CD4-positive, alpha-beta T cell (primary cell): ENCODE measurements at places on chromosomes 11 and 22.
A peak's percentile ranks its signal among the peaks of the same experiment; 100 is the strongest.

DNA sequence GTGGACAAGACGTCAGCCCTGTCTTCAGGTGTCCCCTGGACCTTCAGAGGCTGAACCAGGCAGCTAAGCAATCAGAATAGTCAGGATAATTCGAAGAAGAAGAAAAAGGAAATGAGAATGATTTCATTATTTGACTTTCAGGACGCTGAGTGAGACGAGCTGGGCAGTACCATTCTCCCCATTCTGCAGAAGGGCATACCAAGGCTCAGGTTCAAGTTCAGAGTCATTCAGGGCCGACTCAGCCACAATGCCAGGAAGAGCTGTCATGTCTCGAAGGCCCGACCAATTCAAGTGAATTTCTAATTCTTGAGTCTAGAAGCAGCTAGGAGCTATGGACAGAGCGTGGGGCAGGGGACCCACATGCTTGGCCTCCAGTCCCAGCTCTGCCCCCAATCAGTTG lies 33.8 kb upstream of the CD82 start:
- no peak for DNase-seq

- no peak for DNase-seq
Observed at GRCh38 chr11:93567401-93567895, 24.3 kb upstream of the SMCO4 start.

GRCh38 chr11:69920345-69921127 lies 101.3 kb upstream of the FGF3 start:
- DNase-seq, result no peak

GRCh38 chr22:37439347-37439746 lies 12.1 kb upstream of the ELFN2 start:
- DNase-seq, result no peak

GRCh38 chr11:29129844-29130243 lies 887.0 kb downstream of the KCNA4 start:
- no peak for DNase-seq

DNA sequence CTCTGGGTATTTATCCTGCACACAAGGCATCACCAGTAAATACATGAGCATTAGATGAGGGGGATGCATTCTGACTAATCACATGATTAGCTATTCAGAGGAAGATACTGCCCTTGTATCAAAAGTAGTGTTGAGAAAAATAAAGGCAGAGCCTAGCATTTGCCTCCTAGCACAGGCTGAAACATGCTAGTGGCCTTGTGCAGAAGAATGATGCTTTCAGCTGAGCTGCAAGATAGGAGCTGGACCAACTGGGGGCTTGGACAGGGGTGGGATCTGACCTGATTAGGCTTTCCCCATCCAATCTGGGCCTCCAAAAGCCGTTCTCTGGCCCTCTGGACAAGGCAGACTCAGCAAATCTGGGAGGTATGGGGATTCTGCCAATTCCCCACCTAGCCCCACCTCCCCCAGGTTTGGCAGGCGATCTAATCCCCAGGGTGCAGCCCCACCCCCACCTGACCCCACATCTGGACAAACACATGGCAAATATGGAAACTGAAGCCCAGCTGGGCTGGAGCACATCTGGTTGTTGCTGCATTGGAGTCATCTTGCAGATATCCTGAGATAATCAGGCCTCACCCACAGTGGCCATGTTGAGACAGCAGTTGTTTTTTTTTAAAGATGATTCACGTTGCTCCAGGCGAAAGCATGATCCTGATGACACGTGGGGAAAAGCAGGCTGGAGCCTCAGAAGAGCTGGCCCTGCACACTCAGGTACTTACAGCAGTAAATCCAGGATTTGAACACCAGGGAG lies 4.4 kb upstream of the MISFA start:
- DNase-seq, result no peak

DNA sequence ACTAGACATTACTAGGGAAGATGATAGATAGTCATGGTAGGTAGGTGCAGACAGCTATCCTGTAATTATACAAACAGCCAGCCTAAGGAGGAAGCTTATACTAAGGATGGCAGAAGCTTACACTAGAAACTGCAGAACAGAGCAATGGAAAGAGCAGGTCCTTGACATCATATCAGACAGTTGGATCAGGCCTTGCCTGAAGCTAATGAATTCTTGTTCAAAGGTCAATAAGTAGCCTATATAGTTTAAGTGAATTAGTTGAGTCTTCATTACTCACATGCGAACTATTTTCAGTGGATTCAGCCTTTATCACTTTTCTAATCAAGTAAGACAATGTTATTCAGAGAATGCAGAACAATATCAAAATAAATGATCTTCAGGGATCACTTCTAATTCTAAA lies 22.3 kb upstream of the GRK3 start:
- DNase-seq, result no peak

DNA sequence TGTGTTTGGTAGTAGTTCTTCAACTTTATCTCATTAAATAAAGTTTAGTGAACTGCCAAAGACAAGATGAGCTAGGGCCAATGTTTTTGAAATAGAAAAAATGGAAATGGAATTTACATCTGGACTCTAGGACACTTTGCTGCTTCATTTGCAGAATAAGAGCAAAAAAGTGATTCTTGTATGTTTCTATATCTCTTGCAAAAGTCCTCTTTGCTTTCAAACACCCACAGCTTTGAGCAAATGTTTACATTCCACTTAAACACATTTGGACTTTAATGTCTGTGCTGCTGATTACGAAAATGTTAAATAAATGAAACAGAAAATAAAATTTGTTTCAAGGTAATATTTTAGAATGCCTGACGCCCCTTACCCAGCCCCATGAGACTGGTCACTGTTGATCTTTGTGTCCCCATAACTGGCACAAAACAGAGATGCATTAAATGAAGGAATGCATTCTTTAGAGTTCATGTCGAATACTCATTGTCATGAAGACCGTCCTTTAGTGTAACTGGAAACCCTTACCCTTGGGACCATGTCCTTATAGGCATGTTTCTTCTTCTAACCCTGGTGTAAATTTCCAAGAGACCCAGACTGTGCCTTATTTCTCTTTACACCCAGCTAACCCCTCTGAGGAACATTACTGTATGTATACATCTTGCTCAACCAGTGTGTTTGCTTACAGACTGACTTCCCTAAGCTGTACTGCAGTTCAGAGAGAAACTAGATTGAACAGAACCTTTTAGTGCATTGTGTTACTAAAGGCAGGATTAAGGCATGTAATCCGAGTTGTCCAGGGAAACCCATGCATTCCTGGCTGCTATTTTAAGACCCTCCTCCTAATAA lies 199.7 kb downstream of the NAV2 start:
- DNase-seq, result no peak

DNA sequence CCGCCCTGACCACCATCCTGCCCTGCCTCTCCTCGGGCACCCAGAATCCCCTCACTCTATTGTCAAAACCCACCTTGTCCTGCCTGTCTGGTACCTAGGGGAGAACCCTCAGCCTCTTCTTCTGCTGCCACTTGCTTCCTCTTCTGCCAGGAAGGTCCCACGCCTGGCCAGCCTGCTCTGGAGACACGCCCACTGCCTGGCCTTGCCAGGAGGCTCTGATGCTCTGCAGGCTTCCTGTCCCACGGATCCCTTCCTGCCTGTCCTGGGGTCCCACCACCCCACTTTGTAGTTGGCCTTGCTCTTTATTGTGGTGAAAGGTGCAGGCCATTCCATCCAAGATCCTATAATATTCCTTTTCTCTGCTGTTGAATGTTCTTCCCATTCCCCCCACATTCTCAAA lies 63.4 kb downstream of the BMAL1 start:
- no peak for DNase-seq

DNA sequence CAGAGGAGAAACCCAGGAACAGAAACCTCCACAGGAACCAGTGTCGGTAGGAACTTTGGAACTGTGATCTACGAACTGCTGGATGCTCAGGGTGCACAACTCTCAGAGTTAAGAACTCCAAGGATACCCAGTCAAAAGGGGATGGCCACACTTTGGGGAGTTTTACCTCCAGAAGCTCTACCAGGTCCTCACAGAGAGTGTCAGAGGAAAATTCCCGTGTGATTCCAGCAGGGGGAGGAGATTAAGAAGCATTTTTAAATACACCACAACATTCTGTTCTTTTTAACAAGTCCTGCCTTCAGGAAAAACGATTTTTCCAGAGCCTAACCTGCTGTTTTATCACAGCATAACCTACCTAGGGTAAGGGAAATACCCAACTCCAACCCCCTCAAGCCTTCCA lies 104.0 kb downstream of the SOX6 start:
- no peak for DNase-seq

GRCh38 chr11:43920598-43921419 lies 21.6 kb upstream of the C11orf96 start:
- no peak for DNase-seq

- no peak for DNase-seq
Observed at GRCh38 chr11:93481696-93482095, 61.5 kb downstream of the SMCO4 start.

DNA sequence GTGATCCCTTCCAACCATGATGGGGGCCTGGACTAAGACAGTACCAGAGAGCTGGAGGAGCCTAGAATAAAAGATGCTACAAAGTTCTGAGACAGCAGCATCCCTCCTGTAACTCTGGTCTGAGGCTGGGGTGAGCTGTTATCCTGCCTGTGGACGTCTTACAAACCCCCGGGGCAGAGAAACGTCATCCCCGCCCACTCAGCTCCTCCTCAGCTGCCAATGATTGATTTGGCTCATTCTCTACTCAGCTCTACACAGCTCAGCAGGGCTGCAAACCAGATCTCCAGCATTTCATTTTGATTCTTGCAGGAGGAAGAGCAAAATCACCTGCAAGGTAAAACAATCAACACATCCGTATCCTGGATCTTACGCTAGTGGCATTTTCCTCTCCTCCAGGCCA lies 55.5 kb downstream of the CSNK2A3 start:
- DNase-seq, result no peak

DNA sequence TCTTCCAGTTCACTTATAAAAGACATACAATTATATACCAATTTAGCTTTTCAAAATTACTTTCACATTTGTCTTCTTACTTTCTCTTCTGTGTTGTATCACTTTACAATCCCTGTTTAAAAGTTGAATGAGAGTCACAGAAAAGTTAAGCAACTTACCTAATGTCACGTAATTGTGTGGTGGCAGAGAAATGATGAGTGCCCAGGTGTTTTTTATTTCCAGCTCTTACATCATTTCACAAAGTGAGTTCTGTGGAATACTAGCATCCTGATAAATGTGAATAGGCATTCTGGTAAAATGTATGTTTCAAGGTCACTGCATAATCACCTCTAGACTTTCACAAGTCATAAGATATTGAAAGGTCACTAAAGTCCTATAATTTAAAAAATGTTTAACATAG lies 133.0 kb upstream of the FIBIN start:
- no peak for DNase-seq

GRCh38 chr22:37601540-37602442 lies 6.8 kb upstream of the GGA1 start:
- DNase-seq, result no peak

DNA sequence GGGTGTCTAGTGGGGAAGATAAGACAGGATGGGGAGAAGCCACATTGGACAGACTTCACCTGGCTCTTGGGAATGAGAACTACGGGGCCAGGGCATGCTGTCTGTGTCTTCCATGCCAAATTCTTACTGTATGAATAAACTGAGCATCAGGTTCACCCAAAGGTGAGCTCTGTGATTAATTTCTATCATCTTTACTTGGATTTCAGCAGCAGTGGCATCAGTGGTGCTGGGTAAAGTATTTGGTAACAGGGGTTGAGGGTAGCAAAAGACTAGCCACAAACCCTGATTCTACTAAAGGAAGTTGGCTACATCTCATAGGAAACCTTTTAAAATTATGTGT lies 38.8 kb downstream of the IRAG1 start:
- DNase-seq, result no peak

DNA sequence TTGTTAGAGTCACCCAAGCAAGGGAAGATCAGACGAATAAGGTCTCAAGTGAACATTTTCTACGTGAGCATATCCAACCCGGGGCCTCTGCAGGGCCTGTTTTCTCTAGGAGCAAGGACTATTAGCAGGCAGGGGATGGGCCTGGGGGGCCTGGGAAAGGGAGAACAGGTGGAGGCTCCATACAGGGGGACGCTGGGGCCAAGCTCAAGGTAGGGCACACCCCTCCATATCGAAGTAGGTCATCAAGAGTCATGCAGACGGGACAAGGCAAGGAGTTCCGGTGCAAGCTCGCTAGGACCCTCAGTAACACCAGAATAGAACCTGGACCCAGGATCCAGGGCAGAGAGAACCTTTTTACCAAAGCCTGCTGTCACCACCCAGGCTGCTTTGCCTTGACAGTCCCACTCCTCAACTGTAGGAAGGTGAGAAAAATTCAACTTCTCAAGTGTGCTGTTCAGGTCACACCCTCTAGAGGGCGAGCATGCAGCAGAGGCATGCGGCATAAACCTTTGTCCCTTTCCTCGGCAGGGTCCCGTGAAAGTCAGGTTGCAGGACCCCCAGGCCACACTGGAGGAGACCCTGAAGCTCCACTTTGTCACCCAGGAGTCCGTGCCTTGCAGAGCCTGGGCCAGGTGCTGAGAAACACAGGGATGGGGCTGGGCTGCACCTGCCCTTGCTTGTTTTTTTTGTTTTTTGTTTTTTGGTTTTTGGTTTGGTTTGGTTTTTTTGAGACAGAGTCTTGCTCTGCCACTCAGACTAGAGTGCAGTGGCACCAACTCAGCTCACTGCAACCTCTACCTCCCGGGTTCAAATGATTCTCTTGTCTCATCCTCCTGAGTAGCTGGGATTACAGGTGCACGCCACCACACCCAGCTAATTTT lies 8.6 kb upstream of the APOBEC3B start:
- DNase-seq, result peak; percentile 37

DNA sequence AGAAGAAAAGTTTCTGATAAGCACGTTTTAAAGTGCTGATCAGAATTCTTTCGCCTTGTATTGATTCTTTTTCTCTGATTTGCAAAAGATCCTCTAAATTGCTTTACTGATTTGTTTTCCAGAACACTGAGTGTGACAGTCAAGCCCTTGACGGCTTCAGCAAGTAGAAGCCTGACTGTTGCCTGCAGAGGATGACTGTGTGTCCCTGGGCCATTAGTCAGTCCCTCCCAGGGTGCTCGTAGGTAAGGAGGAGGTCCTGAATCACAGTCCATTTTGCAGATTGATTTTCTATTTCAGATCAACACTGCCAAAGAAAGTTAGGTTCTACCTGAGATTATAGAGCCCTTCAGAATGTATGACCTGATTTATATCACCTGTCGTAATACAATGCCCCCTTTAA lies 38.6 kb upstream of the POGLUT3 start:
- DNase-seq, result no peak

DNA sequence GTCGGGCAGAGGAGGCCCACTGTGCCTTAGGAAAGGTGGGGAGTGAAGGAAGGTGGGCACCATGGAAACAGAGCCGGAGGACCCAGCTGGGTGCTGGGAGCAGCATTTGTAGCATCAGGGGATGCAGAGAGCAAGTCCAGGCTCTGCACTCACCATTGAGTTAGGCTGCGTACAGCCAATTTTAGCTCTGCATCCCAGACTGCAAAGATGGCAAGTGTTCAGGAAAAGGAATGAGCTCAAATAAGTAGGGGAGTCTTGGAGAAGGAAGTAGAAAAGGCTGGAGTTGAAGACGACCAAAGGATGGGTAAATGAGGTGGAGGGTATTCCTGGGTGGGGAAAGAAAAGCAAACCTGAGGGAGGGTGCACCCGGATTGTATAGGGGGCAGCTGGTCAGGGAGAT lies 31.6 kb upstream of the ETS1 start:
- DNase-seq, result no peak

GRCh38 chr22:17742527-17742902 lies 31.8 kb downstream of the BID start:
- DNase-seq, result peak; percentile 58
